ENCODE measurements at places on chromosomes 11 and 22.

- DNase-seq = peak; percentile 11
These were observed 64.5 kb downstream of the BRD1 start for GRCh38 chr22:49763138-49763537.

- DNase-seq = no peak
These were observed at the start of gene MCHR1 for GRCh38 chr22:40679249-40679963. Gene MCHR1, plus strand, starts transcription at chr22:40679484. Its CDS starts 169 bp downstream, at chr22:40679653.

DNA sequence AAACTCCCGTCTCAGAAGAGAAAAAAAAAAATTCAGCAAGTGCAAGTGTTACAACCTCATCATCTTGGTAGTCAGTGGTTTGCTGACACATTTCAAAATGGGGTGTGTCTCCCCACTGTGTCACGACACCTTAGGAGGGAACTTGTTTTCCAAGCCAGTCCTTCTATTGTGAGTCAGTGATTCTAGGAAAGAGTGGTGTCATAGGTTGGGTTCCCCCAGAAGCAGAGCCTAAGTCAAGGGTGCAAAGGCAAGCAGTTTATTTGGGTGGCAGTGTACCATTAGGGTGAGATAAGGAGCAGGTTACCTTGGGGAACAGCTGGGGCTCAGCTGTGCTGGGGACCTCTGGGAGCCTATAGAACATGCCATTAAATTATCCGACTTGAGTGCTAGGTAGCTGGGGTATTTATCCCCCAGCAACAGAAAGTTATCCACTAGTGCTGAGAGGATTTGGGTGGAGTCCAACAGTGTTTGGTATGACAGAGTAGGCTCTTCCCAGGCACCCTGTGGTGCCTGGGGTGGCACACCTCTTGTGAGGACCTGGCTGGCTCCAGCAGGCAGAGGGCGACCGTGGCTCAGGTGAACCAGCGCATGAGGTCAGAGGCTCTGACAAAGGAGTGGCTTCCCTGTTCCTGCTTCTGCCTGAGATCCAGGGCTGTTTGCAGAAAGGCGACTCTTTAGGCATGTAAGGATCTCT, 41.7 kb downstream of the KIAA1671 start:
- DNase-seq = peak; percentile 91

- no peak for DNase-seq
These were observed 3.7 kb downstream of the KRTAP5-4 start for GRCh38 chr11:1618231-1618630.

DNA sequence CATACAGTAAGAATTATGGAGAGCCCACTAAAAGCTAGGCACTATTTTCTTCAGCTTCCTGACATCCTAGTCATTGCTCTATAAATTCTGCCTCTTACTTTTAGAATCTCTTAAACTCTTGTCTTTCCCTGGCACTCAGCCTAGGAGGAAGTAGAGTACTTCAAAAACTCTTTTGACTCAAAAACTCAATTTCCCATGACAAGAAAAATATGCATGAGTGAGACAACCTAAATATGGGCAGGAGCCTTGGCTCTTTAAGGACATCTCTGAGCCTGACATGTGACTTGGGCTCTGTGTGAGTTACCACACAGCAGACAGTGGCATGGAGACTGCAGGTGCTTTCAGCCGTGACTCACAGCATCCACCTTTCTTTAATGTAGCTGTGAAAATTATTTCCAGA, 97.5 kb upstream of the CCDC179 start:
- DNase-seq = no peak

DNA sequence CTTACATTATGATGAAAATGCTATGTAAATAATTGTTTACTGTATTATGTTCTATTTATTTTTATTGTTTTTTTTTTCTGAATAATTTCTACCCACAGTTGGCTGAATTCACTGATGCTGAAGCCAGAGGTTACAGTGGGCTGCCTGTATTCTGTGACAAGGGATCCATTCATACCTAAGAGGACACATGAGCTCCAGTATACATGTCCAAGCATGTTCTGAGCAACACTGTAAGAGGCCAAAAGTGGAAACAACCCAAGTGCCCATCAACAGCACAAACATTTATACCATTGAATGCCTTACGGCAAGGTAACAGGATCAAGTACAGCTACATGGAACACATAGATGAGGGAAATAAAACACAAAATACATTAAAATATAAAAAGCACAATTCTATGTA, 1.4 kb upstream of the SRSF8 start:
- peak; percentile 42 for DNase-seq

GRCh38 chr22:39237318-39238100, 7.3 kb downstream of the PDGFB start:
- peak; percentile 83 for DNase-seq

- no peak for DNase-seq
These were observed 60.1 kb downstream of the PDE3B start for GRCh38 chr11:14703731-14704130.

DNA sequence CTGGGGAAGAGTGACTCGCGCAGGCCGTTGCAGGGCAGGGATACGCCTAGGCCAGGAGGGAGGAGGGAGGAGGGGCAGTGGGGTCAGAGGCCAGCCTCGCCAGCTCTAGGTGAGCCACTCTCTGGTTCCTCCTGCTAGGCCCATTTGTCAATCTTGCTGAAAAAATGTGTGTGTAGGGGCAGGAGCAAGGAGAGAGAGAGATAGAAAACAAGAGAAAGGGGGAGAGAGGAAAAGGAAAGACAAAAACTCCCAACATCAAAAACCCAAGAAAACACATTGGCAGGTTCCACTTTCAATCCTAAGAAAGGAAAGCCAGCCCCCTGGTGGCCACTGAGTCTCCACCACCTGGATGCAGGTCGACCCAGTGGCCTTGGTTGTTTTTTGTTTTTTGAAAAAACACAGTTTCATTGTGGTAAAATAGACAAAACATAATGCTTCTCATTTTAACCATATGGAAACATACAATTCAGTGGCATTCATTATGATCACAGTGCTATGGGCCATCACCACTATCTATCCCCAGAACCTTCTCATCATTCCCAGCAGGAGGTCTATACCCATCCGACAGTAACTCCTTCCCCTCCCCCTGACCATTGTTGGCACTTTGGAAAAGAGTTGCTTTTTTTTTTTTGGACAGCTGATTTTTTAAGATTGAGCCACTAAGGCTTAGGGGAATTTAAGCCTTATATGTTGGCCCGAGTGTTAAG, 10.9 kb downstream of the OMP start:
- peak; percentile 69 for DNase-seq

DNA sequence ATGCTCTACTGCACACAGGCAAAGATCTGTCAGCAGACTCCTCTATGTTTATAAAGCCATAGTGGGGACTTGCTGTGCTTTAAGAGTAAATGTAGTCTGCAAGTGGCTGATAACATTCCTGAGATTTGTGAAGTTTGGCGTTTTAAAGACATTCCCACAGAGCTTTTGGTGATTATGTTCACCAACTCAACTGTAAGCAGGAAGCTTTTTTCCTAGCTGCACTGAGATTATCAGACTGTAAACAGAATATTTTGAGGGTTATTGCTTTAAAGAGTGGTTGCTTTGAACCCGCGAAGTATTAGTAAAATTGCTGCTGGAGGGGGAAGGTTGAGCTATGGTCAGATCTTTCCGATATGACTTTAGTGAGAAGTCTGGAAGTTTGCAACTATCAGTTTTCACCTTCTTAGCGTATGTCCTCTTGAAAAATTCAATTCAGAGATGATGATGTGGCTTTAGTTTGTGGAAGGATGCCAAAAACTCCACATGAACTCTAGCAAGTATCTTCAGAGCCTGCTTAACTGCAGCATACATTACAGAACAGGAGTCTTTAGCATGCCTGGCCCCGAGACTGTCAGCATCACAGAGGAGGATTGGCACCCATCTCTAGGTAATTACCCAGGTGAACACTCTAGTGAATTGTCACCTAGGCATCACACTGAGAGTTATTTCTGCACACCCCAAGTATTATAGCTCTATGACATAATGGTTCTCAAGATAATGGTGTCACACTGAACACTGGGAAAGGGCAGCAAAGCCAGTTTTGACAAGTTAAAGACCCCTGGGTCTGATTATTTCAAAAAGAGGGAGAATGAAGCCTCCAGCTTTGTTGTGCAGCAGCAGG, 89.9 kb downstream of the MTNR1B start:
- peak; percentile 80 for DNase-seq

DNA sequence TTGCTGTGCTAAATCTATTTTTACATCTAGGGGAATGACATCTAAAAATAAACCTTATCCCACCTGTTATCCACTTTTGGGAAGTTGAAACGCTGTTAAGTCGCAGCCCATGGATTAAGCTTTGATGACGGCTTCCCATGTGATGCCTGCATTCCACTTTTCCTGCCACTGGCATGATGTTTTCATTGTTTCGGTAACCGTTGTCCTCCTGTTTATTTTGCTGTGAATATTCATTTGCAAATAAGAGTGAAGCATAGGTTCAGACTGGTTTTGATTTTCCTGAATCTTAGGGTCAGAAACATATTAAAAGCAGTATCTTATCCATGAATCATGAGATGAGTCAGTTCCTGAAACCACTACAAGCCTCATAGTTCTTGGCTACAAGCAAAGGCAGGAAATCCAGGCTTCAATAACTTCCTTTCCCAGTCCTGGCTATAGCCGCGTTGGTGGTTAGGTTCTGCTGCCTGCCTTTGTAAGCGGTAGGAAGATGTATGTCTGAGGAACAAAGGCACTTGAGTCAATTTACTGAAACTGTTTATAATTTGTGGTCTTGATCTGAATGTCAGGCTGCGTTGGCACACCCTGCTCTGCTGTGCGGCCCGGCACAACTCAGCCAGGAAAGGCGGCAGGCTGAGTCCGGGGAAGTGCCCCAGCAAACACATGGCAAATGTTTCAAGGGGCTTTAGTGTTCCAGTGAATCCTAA, 19.4 kb downstream of the TEAD1 start:
- DNase-seq = peak; percentile 82

All from NCI-H69 (cell line).